Fibroblast of mammary gland (primary cell): ENCODE measurements at places on chromosomes 13 and 19.

GRCh38 chr13:71412231-71412630, 454.8 kb downstream of the DACH1 start:
- DNase-seq, result no peak

DNA sequence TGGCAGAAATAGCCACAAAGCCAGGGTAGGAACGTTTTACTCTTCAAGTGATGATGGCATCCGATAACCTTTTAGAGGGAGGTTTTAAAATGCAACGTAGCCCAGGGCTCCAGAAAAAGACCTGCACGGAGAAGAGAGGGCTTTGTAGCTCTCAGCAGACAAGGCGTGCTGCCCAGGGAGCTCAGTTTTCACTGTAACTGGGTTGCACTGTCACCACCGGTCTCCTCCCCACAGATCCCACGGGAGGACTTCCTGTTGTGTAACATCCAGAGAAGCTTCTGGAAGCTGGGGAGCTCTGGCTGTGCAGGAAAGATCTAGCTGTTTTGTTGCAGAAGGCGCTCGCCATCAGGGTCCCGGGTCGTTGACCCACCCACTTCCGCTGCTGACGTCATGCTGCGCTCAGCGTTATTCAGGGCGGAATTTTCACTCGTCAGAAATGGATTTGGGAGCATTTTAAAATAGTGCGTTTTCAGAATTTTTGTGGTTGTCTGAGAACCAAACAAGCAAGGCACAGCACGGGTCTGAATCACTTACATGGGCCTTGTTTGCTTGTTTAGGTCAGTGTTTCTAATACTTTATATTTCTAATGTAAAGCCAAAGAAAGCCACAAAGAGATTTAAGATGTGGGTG, 50.8 kb downstream of the ATP11A start:
- DNase-seq, result peak; percentile 80

DNA sequence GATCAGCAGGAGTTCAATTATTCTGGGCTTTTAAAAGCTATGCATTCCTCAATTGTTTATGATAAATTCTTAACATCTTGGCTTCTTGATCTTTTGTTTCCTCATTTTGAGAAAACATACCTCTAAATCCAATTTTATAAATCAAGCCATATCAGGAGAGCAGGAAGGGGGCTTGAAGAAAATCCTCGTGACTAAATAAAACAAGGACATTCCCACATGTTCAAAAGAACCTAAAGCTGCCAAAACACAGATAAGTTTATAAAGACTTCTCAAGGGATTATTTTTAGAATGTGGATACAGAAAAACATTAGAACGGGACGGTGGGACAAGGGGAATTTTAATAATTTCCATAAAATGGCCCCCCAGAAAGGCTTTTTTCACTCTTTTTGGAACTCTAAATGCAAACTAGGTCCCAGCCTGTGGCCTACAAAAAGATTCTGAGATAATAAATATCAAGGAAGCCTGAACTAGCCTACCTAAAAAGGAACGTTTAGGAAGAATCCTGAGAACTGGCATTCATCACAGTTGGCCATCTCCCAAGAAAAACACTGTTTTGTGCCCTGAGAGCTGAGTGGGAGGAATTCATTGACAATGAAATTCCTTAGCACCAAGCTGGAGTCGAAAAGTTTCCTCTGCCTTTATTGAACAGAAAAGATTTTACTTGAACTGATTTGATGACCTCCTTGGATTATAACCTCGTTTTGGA, 30.1 kb downstream of the ZAR1L start:
- peak; percentile 84 for DNase-seq

- DNase-seq, result no peak
Measured at GRCh38 chr13:98677398-98677797, 75.1 kb downstream of the SLC15A1 start.

GRCh38 chr13:36814465-36814864, 4.6 kb upstream of the RFXAP start:
- DNase-seq, result no peak

- no peak for DNase-seq
Measured at GRCh38 chr19:35786299-35787160, 11.2 kb downstream of the ARHGAP33 start.

DNA sequence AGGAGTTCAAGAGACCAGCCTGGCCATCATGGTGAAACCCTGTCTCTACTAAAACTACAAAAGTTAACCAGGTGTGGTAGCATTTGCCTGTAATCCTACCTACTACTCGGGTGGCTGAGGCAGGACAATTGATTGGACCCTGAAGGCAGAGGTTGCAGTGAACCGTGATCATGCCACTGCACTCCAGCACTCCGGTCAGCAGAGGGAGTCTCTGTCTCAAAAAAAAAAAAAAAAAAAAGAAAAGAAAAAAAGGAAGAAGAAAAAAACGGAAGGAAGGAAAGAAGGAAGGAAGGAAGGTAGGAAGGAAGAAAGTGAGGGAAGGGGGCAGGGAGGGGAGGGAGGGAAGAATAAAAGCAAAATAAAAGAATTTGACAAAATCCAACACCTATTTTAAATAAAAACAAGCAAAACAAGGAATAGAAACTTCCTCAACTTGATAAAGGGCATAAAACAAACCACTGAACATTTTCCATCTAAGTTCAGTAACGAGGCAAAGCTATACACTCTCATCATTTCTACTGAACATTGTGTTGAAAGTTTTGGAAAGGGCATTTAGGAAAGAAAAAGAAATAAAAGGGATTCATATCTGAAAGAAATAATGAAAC, 411.6 kb upstream of the SLITRK5 start:
- DNase-seq, result no peak

DNA sequence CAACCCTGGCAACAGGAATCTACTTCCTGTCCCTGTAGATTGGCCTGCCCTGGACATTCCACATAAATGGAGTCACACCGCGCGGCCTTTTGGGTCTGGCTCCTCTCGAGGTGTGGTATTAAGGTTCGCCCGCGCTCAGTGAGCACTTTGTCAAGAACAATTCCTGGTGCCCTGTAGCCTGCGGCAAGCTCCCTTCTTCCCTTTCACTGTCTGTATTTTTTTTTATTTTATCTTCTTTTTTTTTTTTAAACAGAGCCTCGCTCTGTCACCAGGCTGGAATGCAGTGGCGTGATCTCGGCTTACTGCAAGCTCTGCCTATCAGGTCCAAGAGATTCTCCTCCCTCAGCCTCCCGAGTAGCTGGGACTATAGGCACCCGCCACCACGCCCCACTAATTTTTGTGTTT, 28.3 kb downstream of the PEX11G start:
- no peak for DNase-seq

- DNase-seq, result peak; percentile 100
Measured at GRCh38 chr13:74210693-74211393, 76.6 kb upstream of the KLF12 start.

DNA sequence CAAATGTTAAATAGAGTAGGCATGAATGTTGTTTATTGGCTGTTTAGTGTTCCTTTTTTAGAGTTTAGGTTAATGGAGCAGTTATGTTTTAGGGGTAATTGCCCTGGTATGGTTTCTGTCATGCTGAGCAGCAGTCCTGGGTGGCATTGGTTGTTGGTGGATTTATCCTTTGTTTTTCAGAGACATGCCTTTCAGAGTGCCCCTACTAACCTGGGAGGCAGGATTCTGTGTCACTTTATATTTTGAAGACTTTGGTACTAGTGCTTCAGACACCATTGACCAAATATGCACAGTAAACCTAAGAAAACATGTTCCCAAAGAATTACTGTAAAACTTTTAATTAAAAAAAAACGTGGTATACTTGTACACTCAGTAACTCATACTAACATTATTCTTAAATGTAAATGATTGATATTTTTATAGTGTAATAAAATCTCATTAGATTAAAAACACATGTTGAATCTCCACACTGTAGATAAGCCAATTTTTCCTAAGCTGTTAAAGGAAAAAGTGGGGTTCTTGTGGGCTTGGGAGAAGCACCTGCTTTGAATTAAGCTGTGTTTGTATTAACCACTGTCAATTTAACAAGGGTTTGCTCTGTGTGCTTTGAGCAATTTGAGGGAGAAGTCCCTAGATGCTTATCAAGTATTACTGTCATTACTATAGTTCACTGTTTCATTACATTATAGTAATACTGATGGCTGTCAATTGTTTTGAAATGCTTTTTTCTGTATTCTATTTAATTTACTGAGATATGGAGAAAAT, 133.2 kb downstream of the LMO7 start:
- DNase-seq, result peak; percentile 43

- no peak for DNase-seq
Measured at GRCh38 chr13:112916296-112916695, 52.7 kb upstream of the MCF2L start.

DNA sequence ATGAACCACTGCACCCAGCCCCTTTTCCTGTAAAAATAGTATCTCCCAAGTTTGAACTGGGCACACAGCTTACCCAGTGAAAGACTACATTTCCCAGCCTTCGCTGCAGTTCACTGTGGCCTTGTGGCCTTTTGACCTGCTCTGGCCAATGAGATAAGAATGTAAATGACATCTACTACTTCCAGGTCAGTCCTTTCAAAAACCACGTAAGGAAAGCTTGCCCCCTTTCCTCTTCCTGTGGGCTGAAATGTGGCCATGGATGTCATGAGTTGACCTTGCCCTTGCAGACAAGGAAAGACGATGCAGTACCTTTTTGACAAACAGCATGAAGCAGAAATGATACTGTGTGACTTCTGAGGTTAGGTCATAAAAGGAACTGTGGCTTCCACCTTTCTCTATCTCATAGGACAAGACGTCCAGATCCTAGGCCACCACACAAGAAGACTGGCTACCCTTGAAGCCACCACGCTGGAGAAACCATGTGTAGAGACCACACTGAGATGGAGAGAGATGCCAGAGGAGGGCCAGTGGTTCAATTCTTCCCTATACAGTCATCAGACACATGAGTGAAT, 19.9 kb downstream of the ACER1 start:
- no peak for DNase-seq

- no peak for DNase-seq
Measured at GRCh38 chr19:45765702-45766295, 3.3 kb downstream of the SIX5 start.

GRCh38 chr13:31477961-31478360, 261.4 kb upstream of the RXFP2 start:
- peak; percentile 87 for DNase-seq

GRCh38 chr13:19881641-19882040, 18.2 kb upstream of the ZMYM5 start:
- no peak for DNase-seq

- peak; percentile 72 for DNase-seq
Measured at GRCh38 chr19:10863107-10863717, 8.1 kb upstream of the CARM1 start.

DNA sequence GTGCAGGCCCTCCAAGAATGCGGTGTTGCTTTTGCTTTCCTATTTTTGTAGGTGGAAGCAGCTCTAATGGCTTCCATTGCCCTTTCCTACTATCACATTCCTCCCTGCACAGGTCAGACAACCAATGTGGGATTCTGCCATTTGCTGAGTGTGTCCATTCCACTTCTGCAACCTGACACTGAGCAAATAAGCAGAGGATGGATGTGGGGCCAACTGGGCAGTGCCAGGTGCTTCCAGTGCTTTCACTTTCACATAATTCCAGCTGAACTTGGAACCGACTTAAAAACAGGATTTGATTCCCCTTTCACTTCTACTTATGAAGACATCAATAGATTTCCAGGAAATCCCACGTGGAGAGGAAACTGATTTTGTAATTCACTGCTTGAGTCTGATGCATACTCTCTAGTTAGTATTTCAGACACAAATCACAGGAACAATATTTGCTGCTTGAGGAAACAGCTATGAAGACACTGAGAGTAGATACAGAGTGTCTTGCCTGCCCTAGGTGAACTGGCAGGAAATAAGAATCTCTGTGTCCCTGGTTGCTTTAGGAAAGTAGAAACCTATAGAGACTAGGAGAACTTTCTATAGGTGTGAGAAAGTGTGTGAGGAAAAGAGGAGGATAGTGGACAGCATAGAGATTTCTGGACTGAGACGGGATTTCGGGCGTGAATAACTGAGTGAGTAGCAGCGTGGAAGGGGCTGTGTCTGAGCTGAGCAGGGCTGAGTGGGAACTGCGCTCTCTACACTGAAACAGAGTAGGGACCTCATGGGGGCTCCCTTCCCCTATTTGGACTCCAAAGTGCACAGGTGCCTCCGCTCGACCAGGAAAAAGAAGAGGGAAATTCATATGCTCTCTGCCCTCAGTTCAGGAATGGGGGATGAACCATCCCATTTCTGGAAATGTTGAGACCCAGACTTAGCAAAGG, 22.5 kb downstream of the LGALS16 start:
- peak; percentile 5 for DNase-seq

DNA sequence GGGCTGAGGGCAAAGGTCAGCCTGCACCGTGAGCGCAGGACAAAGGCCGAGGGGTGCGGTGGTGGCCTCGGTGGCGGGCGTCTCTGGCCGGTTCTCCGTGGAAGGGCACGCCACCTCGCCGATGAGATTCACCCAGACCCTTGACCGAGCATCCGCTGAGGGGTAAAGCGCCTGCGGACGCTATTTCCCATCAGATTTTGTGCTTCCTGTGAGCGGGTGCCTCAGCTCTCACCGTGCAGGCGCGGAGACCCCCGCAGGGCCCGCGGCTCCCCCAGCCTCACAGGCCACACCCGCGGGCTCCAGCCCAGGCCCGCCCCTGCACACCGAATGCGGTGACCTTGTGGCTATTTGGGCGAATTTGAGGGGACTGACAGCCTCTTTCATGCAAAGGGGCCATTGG, 348.0 kb downstream of the TEX29 start:
- DNase-seq, result no peak

GRCh38 chr13:32447894-32448623, 20.1 kb upstream of the N4BP2L1 start:
- no peak for DNase-seq

GRCh38 chr19:15672580-15673175, at the start of gene CYP4F12:
Gene CYP4F12, plus strand, starts transcription at chr19:15673087. Its CDS starts 443 bp downstream, at chr19:15673530.
- peak; percentile 43 for DNase-seq

GRCh38 chr13:24925318-24926231, 161.6 kb downstream of the RNF17 start:
- DNase-seq, result no peak

DNA sequence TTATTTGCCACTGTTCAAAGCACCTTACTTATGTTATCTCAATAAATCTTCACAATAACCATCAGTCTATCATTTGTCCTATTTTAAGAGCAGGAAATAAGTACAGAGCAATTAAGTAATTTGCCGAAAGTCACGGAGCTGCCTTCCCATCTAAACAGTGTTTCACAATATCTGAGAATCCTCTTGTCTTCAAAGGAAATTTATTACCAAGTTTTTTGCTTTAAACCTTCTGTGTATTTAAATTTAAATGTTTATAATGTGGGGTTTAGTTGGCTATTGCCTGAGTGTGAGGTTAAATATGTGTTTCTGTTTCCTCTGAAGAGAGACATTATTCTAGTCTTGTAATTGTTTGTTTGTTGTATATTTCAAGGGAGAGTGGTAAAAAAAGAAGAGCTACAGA, 633.1 kb downstream of the EFNB2 start:
- DNase-seq, result no peak

- no peak for DNase-seq
Measured at GRCh38 chr19:17883627-17884410, 12.1 kb downstream of the SLC5A5 start.

GRCh38 chr13:97120346-97120745, 101.8 kb upstream of the MBNL2 start:
- peak; percentile 82 for DNase-seq

- DNase-seq, result no peak
Measured at GRCh38 chr19:11539495-11540365, 1.1 kb downstream of the CNN1 start.

GRCh38 chr19:2145831-2146241, 5.5 kb downstream of the AP3D1 start:
- DNase-seq, result no peak

- no peak for DNase-seq
Measured at GRCh38 chr13:21100211-21100610, 38.8 kb upstream of the LATS2 start.

GRCh38 chr13:99743094-99743493, 228.5 kb downstream of the ZIC5 start:
- DNase-seq, result no peak

GRCh38 chr13:50711131-50711815, 132.2 kb downstream of the DLEU7 start:
- no peak for DNase-seq
